Stimulated activated CD8-positive, alpha-beta memory T cell treated with anti-CD3 and anti-CD28 coated beads, Interleukin-4, amount 100 ng/mL, for 1 hour (primary cell): ENCODE measurements at places on chromosomes 7 and 10.
A peak's percentile ranks its signal among the peaks of the same experiment; 100 is the strongest.

DNA sequence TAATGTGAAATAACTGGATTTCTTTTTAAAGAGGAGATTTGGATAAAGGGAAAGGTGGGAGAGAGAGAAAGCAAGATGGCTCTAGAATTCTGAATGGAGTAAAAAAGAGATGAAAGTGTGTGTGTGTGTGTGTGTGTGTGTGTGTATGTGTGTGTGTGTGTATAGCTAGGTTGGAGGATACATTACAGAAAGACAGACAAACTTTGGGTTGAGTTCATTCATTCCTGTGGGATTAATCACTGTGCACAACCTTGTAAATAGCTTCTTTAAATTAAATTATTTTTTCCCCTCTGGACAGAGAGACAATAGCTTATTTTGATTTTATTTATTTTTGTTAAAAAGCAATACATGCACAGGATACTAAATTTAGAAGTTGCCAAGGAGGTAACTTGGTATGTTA, 7.5 kb downstream of the ASB4 start:
- DNase-seq: no peak

- DNase-seq: peak; percentile 25
These were observed at the start of gene ADAP1 for GRCh38 chr7:954330-955238. TSS of gene ADAP1 (minus strand) at chr7:954680. CDS start at chr7:954477, 203 bp downstream.

DNA sequence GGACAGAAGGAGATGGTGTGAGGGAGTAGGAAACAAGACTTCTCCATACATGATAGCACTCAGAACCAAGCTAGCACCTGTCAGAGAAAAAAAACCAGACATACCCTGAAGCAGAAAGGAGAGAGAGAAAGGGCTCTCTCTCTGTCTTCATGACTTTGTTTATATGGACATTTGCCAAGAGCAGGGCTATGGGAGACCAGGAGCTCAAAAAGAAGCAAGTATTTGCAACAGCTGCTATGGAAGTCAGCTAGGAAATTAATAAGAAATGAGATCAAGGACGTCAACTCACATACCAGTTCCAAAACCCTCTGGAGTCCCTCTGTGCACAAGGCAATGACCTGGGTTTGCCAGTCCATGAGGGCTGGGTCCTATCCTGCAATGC, 111.6 kb downstream of the SGMS1 start:
- no peak for DNase-seq

GRCh38 chr7:158549616-158550393, 37.8 kb downstream of the PTPRN2 start:
- DNase-seq: no peak

GRCh38 chr10:112533916-112534315, 86.9 kb downstream of the VTI1A start:
- DNase-seq: no peak

DNA sequence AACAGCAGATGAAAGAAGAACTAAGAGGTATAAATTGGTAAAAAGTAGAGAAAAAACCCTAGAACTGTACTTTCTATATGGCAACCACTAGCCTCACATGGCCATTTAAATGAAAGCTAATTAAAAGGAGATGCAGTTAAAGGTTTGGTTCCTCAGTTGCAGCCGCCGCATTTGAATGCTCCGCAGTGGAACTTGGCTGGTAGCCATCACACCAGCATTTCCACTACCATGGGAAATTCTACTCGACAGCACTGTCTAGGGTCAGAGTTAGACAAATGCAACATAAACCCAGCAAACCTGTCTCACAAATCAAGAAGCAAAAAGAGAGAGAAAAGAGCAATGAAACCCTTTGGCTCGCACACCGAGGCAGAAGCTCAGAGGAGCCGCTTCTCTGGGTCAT, 29.7 kb downstream of the VIPR2 start:
- DNase-seq: no peak

GRCh38 chr7:139044813-139045794, 9.3 kb upstream of the ZC3HAV1L start:
- DNase-seq: no peak

GRCh38 chr7:38673795-38674194, 42.6 kb upstream of the AMPH start:
- no peak for DNase-seq

DNA sequence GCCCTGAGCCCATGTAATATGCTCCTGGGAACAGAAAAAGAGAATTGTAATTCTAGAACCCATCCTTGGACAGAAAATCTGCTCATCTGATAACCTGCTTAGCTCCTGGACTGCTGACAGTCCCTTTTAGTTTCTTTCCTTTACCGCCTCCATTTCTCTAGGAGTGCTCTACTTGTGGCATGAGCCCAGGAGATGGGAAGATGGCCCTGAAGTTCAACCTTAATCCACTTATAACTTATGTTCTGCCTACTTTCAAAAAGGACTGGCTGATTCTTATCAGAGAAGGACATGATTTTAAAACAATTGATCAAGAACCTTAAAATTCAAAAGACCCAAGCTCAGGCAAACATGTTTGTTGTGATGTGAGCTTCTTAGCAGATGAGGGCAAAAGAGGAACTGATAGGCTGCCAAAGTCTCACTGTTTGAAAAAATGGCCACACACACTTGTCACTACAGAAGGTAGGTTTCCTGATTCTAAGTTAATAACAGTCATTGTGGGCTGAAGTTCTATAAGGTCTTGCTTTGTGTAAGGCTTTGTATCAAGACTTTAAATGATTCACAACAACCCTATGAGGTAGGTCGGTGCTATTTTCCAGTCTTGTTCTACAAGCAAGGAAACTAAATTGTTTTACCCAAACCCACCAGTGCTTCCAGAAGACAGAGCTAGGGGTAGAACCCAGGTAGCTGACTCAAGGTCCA, 94.3 kb upstream of the AFAP1L2 start:
- DNase-seq: no peak

DNA sequence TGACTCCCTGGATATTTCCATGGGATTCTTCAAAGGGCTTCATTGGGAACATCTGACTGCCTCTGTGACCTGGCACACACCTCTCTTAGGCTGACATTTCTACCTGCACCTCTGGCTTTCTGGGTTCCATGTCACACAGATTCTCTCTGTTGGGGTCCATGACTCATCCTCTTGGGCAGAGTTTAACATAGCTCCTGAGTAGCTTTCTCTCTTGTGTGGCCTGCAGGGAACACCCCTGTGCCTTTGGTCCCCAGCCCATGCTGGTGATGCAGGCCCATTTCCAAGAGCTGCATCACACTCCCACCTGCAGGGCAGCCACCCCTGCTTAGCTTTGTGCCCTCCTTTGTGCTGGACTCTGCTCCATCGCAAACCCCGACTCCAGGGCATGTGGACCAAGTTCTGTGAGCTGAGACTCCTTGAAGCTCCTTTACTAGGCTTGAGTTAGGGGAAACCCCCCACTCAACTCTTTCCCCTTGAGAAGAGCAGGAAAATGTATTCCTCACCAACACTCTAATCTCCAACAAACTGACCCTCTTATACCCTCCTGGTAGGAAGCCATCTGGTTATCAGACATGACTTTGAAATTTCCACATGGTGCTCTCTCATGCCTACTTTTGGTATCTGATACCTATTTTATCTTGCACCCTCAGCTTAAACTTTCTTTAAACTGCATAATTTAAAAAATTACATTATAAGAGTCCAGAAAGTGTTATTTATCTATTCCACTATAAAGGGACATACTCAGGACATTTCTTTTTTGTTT, 93.3 kb downstream of the ZNF777 start:
- DNase-seq: no peak

GRCh38 chr7:143238289-143238980, 16.6 kb downstream of the TAS2R40 start:
- DNase-seq: no peak
